ENCODE measurements at places on chromosomes 1 and 21.

DNA sequence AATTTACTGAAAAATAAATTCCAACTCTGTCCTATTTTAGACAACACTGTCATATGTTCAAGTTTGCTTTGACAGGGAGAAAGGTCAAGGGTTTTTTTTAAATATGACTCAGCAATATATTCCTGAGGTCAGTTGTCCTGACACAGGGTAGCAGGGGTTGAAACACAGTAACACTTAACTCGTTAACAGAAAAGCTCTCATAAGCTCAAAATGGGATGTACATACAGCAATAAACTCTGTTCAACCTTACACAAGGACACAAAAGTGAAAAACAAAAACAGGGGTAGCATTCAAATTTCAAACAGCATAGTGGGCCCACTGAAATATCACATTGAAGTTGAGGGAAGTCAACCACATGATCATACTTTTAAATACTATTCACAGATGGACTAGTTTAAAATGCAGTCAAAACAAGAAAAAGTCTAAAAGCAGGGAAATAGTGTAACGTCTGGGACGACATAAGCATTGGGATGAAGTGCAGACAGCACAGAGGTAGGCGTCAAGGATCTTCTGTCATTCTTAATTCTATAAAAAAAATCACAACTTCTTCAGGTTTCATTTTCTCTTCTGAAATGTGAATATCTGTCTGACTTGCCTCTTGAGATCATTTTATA is 89.9 kb downstream of the SLC44A5 start:
- DNase-seq, result no peak

- DNase-seq, result no peak
Measured at GRCh38 chr1:154565876-154566275, 1.7 kb upstream of the CHRNB2 start.

DNA sequence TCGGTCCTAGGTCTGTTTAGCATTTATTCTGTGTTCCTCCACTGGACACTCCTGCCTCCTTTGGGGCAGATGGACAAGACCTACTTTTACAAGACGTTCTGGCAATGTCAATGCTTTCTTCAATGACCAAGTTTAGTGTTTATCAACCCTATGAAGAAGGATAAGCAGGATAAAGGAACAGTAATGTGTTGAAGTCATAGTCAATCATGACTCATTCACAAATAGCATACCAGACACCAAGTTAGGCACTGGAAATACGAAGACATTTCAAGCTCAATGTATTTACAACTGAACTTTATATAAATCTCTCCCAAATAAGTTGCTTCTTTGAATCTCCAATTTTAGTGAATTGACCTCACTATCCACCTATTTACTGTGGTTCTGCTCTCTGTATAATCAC is 4.8 kb upstream of the SLC35D1 start:
- DNase-seq, result peak; percentile 22

DNA sequence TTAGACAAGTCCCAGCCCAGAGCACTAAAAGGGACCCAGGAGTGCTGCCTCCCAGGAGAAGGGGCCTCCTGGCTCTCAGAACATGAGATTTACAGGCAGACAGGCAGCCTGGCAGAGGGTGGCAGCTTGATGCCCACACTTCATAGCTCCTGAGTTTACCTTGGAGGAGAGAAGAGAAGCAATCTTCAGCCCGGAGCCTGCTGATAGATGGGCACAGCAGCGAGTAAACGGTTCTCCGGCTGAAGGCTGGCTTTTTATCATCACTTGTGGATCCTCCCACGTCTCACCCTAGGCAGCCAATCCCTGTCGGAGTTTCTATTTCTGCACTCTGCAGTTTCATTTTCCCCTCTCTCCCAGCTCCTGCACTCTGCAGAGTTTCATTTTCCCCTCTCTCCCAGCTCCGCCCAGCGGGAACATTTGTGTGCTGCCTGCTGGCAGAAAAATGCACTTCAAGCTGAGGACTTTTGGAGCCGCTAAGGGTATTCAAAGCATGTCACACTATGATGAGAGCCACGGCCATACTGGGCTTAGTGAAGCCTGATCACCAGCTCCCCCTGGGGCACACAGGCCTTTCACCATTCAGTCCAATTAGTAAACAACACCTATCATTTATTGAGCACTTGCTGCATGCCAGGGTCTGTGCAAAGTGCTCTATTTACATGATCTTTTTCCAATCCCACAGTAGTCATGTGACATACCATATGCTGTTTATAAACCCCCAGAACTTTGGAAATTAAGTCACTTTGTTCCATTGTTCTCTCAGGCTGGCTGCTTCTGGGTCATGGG is at the start of gene IFI6:
Gene IFI6 (minus strand): TSS at position 229 of the 786 bp plus-strand sequence. CDS start 2,878 bp downstream, outside the sequence.
- DNase-seq, result peak; percentile 95

DNA sequence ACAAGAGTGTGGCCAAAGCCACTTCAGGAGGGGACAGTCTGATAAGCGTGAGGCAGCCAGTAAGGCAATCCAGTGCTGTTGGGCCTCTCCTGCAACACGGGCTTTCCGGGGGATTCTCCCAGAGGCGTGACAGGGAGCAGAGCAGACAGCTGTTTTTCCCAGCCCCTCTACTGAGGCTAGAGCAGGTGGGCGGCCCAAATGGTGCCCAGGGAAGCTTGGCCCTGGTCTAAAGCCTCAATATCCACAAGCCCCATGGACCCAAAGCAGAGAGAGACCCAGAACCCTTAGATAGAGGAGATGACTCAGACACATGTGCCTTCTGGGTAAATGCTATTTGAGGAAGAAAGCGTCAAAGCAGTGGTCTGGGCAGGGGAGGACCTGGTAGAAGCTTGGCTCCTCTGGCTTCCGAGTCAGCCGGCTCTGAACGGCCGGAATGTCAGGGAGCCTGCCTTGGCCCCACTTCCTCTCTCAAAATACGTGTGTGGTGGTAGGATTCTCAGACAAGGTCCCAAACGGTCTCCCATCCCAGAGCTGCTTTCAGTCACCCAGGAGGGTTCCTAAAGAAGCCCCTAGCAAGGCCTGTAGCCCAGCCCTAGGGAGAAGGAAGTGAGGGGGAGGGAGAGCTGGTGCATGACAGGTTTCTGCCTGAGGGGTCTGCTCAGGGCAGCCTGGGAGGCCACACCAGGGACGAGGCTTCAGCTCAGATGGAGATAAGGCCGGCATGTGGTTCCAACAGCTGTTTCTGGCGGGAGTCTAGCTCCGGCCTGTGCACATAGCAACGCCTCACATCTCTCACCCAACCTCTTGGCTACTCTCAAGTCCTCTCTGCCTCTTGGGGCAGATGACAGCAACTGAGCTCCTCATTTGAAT is 28.8 kb downstream of the PIK3C2B start:
- no peak for DNase-seq

DNA sequence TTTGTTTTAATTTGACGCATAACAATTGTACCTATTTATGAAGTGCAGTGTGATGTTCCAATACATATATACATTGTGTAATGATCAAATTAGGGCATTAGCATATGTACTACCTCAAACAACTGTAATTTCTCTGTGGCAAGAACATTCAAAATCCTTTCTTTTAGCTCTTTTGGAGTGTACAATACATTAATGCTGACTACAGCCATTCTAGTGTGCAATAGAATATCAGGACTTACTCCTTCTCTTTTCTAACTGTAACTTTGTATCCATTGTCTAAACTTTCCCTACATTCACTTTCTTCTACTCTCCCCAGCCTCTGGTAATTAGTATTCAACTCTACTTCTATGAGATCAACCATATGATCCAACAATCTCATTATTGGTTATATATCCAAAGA is 1177.4 kb downstream of the KCNT2 start:
- no peak for DNase-seq

DNA sequence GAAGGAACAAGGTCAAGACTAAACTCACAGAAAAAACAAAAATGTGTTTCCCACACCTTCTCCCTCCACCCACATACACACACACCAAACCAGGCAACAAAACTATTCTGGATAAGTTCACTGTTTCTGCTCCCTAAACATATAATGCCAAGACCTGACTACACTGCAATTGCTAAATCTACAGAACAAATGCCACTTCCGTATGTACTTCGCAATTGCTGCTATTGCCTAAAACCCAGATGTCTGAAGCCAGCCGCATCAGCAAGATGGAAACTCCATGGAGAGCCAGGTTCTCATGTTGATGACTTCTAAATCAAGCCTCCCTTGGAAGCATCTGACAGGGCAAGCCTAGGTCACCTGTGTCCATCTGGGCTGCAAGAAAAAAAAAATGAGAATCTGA is 8.3 kb upstream of the AIM2 start:
- no peak for DNase-seq

DNA sequence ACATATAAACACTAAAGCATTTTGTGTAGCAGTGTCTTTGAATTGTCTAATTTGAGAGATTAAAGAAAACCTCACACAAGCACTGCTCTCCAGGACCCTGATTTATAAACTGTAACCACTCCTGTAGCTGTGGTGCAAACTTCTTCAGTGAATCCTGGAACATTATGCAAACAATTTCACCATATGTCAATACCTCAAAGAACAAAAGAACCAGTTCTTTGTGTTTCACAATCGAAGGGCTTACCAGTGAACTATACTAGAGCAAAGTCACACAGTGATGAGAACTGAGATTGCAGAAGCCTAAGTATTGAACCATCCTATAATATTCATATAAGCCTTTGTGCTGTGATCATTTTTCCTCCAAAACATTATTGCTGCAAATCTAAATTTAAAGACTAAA is 21.5 kb downstream of the DPH5 start:
- peak; percentile 41 for DNase-seq

GRCh38 chr1:97070376-97070775 is 348.8 kb downstream of the PTBP2 start:
- peak; percentile 25 for DNase-seq

DNA sequence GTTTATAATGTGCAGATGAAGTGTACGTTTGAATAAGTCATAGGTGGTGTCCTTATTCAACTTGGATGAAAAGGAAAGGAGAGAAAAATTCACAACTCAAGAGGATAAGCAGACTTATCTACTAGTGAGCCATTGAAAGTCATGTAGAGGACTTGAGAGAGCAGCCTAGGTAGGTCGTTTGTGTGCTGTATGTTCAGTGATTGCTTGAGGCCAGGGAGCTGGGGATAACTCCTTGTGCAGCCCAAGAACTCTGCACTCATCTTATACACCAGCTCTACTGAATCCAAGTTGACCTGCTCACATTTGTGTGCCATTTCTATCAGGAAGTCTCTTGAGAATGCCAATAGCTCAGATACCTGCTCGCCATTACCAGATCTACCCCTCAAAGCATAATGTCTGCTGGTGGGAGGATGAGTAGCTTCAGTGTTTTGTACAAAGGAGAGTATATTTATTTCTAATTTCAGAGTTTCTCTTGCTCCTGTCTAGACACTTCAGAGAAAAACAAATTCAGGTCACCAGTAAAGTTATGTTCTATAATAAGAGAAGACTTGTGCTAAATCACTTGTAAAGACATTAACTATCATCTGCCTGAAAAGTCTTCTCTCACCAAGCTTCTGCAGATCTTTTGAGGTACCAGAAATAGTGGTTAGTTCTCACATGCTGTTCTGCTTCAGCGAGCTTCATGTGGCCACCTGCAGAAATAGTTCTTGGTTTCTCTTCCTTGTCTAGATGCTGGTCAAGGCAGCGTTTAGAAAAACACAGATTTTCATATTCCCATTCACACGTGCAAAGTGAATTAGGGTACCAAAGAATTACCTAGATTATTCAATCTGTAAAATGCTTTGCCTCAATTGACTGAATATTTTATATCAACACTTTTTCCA is 10.8 kb downstream of the S1PR1 start:
- DNase-seq, result no peak

DNA sequence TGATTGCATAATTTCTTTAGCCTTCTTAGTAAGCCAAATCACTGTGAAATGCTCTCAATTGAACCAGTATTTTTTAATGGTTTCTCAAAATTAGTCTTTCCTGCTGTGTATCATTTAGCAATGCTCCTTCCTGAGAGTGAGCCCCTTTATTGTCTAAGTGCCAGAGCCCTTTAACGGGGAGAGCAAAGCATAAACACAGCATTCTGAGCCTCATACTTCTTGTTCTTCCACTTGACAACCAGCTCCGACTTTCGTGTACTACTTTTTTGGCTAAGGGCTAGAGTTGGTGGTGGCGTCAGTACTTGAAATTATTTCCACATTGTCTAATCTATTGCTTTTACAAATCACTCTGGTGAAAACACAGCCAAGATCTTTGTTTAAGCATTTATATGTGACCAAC is 299.0 kb downstream of the TPR start:
- DNase-seq, result no peak

DNA sequence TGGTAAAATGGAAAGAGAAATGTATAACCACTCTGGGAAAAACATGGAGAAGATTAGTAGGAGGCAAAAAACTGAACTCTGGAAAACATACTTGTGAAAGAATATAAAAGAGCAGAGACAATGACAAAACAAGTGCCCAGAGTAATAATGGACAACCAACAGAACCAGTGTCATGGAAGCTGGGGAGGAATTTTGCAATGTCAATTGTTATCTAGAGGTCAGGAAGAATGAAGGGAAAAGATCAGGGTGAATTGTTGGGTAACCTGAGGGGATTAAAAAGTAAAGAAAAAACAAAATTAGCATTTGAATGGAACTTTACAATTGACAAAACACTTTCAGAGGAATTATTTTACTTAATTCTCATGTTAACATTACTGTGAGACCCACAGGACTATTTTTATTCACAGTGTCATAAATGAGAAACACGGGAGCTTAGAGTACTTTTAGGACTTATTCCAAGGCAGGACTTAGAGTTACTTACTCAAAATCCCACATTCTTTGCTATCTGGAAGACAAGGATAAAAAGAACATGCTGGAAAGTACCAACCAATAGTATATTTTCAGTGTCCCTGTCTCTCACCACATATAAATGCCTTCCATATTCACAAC is 19.5 kb downstream of the JAM2 start:
- DNase-seq, result no peak

DNA sequence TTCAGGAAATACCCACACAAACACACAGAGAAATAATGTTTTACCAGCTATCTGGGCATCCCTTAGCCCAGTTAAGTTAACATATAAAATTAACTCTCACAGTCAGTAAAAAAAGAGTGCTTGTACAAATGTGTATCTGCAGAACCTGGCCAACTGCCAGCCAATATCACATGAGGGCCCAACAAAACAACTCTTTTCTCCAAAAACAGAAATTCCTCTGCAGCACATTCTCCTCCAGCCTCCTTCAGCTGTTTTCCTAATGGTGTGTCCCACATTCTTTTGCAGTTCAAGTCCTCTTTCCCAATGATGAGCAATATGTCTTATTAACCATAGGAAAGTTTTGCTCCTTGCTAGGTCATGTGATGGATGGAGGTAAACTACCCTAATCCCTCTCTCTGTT is 75.5 kb downstream of the LRRC7 start:
- DNase-seq, result peak; percentile 19

DNA sequence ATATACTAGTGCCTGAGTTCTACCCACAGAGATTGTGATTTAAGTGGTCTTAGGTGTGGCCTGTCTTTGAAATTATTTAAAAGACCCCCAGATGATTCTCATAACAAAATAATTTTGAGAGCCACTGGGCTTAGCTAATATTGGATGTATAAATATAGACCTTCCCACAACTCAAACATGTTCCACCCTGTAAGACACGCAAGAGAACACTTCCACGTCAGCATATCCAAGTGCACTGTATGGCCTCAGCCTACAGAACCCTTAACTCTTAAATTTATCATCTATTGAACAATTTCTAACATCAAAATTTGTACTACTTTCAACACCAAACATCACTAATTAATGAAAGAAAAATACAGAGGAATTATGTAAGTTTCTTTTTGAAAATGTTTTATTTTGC is 2.5 kb downstream of the FAM177B start:
- no peak for DNase-seq

Measured in fibroblast of skin of right quadriceps (primary cell).